ENCODE measurements at places on chromosomes 7 and 10. TPM values are rescaled to one million over a fixed set of nuclear protein-coding genes. Genes with fewer than 3 reads are reported as not detected.

The RBP4 gene
- not detected for total RNA-seq

The UROS gene
- total RNA-seq, result 60.4 TPM

The NUTM2E gene
- total RNA-seq, result under 0.01 TPM

The CYP3A5 gene
- 12.4 TPM for total RNA-seq

The MYL10 gene
- not detected for total RNA-seq

The GHRHR gene
- total RNA-seq, result not detected

DNA sequence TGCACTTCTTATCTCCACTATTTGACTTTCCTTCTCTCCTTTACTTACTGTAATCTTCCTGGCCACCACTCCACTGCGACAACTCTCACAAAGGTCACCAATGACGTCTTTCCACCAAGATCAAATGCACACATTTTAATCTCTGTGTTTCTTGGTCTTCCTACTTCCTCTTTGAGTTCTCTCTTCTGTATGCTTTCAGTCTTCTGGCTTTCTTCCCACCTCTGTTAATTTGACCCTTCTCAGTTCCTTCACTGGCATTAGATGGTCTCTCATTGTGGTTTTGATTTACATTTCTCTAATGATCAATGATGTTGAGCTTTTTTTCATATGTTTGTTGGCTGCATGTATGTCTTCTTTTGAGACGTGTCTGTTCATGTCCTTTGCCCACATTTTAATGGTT is 31.9 kb downstream of the FAM107B start:
- no peak for DNase-seq

DNA sequence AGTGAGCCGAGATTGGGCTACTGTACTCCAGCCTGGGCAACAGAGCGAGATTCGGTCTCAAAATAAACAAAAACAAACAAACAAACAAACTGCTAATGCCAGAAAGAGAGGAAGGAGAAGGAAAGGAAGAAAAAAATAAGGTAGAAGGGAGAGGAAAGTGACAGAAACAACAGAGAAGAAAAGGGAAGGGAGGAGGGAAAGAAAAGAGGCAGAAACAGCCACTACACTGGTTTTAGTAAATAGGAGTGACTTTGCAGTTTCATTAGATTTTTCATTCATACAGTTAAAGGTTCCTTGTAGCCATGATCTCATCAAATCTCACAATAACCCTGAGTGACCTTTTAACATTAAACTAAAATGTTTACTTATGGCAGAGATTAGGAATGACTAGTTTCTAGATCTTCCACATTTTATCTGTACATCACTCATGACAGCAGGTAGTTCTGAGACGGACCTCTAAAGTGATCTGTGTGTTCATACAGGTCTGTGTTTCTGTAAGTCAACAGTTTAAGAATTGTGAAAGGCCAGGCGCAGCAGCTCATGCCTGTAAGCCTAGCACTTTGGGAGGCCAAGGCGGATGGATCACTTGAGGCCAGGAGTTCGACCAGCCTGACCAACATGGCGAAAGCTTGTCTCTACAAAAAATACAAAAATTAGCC is 191.3 kb upstream of the KLF14 start:
- no peak for DNase-seq

DNA sequence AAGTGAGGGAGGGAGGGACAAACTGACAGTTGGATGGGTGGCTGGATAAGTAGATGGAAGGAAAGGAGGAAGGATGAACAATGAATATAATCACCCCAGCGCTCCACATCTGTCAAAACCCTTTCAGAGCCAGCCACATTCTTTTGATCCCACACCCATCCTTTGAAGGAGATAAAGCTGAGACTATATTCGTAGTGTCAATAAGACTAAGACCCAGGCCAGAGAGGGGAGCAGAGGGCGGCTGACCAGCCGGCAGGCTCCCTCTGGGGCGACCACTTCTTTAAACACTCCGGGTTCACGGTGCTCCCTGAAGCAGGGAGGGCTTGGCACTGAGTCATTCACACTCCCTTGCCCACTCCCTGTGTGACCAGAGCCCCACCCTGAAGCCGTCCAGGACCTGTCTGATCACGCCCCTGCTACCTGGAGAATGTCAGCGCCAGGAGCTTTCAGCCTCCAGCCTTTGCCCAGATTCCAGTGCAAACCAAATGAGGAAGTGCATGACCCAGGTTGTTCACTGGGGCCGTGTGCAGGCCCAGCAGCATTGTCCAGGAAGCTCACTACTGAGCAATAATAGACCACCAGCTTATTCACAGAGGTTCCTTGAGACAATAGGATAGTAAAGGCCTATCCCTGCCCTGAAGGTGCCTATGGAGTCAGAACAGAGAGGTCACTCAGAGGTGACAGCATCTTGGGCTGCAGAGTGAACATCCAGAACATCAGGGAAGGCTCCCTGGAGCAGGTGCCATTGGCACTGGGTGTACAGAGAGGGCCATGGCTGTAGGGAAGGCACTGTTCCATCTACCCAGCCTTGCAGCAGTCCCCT is 34.4 kb downstream of the UNC5B start:
- no peak for DNase-seq

DNA sequence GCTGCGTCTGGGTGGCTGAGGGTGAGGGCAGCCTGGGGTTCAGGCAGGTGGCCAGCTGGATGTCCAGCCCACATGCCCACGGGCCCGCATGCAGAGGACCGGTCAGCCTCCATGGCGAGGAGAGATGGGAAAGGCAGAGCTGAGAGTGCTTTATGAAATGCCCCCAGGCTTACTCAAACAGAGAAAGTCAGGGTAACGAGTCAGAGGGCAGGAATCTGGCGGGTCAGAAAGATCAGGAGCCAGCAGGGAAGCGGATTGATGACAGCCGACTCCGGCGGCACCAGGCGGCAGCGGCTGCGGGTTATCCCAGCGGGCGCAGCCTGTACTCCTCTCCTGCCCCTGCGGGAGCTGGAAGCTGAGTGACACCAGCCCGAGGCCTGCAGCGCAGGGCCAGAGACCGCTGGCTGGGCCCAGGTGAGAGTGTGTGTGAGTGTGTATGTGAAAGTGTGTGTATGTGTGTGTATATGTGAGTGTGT is 13.4 kb downstream of the SLC13A4 start:
- peak; percentile 80 for DNase-seq

GRCh38 chr10:61779950-61780659 is 117.4 kb downstream of the CABCOCO1 start:
- DNase-seq, result peak; percentile 51

DNA sequence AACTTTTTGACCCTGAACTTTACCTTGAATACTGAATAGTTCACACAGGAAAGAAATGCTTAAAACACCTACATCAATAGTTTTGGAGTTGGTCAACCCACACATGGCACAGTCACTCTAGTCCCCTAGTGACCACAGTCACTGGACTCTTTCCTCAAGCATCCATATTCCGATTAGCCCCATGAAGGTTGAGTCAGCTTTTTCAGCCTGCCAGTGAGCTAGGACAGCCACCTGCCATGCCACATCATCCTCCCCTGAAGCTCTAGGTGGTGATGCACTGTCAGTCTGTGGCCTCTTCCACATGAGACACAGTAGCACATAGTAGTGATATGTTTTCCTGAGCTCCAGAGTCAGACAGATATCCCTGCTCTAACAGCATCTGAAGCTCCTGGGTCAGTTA is 537.2 kb downstream of the XPNPEP1 start:
- no peak for DNase-seq
